ENCODE measurements at places on chromosomes 16 and 17.

- DNase-seq: no peak
These were observed 21.6 kb upstream of the QRICH2 start for GRCh38 chr17:76329664-76330063.

DNA sequence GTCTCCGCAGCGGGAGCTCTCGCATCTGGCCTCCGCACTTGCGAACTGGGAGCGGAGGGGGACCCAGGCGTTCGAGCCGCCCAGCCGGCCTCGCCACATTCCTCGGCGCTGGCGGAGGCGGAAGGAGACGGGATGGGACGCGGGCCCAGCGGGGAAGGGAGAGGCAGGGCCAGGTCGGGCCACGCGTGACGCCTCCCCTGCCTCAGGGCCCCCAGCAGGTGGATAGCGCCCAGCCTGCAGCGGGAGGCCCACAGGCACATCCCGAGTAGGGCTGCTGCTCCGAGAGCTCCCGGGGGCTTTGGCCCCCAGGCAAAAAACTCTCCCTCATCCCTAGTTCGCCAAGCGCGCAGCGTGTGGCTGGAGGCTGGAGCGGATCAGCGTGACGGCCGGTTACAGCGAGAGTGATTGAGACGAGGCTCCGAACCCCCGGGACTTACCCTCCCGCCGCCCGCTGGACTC, 800 bp downstream of the PLEKHH3 start:
- peak; percentile 33 for DNase-seq

GRCh38 chr17:4738136-4739121, 1.2 kb upstream of the ZMYND15 start:
- DNase-seq: no peak

DNA sequence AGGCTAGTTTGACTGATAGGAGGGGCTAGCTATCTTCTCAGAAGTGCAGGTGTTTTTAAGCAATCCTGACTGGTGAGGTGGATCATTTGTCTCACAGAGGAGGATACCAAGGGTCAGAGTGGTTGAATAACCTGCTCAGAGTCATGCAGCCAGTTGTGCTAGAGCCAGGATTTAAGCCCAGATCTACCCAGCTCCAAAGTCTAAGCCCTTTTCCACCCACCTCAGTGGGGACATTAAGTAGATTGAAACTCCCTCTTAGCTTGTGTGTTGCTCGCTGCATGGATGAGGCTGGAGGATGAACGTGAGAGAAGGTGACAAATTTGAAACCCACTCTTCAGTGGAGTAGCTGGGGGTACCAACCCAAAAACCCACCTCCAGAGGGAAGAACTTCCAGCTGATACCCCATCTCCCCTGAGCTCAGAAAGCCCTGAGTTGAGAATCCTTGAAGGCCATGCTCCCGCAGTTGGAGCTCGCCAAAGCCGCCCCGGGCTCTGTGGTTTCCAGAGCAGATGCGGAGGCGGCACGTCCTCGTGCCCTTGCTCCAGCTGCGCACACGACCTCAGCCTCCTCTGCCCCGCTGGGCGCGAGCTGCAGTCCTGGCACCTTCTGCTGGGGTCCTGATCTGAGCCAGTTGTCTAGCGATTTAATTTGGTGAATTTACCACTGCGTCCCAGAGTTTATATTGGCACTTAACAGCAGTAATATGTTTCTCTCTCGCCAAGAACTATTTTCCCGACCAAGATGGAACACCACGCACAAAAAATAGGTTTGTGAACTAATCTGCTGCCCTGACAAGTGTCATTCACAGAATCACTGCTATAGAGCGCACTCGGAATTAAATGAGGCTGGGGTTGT, 159.5 kb downstream of the CCDC182 start:
- DNase-seq: peak; percentile 49

DNA sequence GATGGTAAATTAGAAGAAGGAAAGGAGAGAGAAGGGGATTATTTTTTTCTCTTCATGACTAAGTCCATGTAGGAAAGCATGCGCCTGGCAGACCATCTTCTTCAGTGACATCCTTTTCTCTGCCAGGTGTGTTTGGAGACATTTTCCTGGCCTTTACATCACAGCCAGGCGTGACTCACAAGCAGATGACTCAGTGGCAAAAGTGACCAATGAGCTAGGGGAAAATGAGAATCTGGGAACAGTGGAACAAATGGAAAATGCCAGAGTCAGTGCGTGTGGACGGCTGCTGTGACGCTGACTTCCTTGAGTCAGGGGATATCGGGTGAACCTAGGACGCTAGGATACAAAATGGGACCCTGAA, 9.4 kb downstream of the KIAA0513 start:
- no peak for DNase-seq

GRCh38 chr17:48545022-48545375, at the start of gene HOXB2:
HOXB2 (minus strand) TSS chr17:48545109; CDS start chr17:48544911, 198 bp downstream.
- DNase-seq: peak; percentile 63
